ENCODE measurements at places on chromosomes 2 and 18. TPM values are rescaled to one million over a fixed set of nuclear protein-coding genes. Genes with fewer than 3 reads are reported as not detected.

GRCh38 chr18:55300936-55301531 lies 287.0 kb downstream of the TCF4 start:
- H3K4me3 ChIP-seq, result no peak overlapping the region
- H3K4me1 ChIP-seq, result no peaks in the 10 kb centered on the region
- no peaks in the 10 kb centered on the region for H3K27me3 ChIP-seq
- no peak for DNase-seq
- H3K27ac ChIP-seq, result no peak overlapping the region
- H3K36me3 ChIP-seq, result no peaks in the 10 kb centered on the region

- no peak overlapping the region for H3K27ac ChIP-seq
- no peak overlapping the region for H3K4me3 ChIP-seq
- no peaks in the 10 kb centered on the region for H3K4me1 ChIP-seq
- no peaks in the 10 kb centered on the region for H3K27me3 ChIP-seq
- no peaks in the 10 kb centered on the region for H3K36me3 ChIP-seq
Observed at GRCh38 chr2:141497272-141497671, 633.5 kb downstream of the LRP1B start.

DNA sequence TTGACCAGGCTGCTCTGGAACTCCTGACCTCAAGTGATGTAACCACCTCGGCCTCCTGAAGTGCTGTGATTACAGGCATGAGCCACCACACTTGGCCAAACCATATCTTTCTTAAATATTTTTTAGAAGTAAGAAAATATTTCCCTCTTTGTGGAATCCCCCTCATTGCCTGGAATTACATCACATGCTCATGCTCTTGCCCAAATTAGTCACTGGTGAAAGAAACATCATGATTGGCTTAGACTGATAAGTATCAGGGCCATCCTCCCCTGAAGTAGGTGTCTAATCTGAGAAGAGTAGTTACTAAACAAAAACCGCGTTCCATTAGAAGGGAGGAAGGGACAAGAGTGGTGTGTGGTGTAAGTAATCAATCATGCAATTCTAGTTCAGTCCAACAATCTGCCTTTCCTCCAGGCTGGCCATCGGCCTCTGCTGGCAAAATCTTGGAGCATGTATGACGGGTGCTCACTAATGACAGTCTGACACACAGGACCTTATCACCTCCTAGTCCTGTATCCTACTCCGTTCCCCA lies 52.3 kb upstream of the SCG2 start:
- H3K36me3 ChIP-seq, result no peaks in the 10 kb centered on the region
- no peak for DNase-seq
- no peak overlapping the region for H3K27ac ChIP-seq
- no peak overlapping the region for H3K4me3 ChIP-seq
- no peaks in the 10 kb centered on the region for H3K27me3 ChIP-seq
- H3K4me1 ChIP-seq, result no peaks in the 10 kb centered on the region

GRCh38 chr2:132788310-132788838 lies 118.4 kb upstream of the LYPD1 start:
- no peak for DNase-seq
- H3K4me3 ChIP-seq, result no peak overlapping the region
- peaks cover 1% of the 10 kb centered on the region for H3K36me3 ChIP-seq
- H3K27ac ChIP-seq, result no peak overlapping the region

ARHGAP15 gene
- 0.21 TPM for polyA plus RNA-seq

GRCh38 chr18:10291568-10291981 lies 162.9 kb upstream of the APCDD1 start:
- H3K27me3 ChIP-seq, result no peaks in the 10 kb centered on the region
- no peak for DNase-seq
- H3K4me3 ChIP-seq, result no peak overlapping the region
- H3K4me1 ChIP-seq, result peaks cover 5% of the 10 kb centered on the region
- no peak overlapping the region for H3K27ac ChIP-seq

GRCh38 chr2:191800874-191801273 lies 46.0 kb downstream of the CAVIN2 start:
- no peak for DNase-seq
- H3K27ac ChIP-seq, result no peak overlapping the region
- H3K36me3 ChIP-seq, result no peaks in the 10 kb centered on the region
- no peaks in the 10 kb centered on the region for H3K27me3 ChIP-seq
- H3K4me1 ChIP-seq, result no peaks in the 10 kb centered on the region
- H3K4me3 ChIP-seq, result no peak overlapping the region

DNA sequence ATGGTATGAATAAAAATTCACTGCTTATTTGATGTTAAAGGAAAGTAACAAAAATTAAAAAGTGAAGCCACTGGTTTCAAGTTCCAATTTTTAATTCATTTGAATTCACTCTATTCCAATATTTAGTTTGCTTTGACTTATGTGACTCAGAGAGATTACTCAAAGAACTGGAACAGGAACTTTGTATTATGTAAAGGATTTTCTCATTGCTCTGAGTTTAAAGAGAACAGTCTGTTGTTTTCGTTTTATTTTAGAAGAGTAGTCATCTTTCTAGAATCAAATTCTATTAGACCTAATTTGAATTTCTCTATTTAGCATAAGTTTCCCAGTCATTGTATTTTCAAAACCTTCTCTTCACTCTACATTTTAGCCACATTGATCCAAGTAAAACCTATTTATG lies 300.1 kb upstream of the SLC8A1 start:
- H3K4me1 ChIP-seq, result no peaks in the 10 kb centered on the region
- H3K27me3 ChIP-seq, result no peaks in the 10 kb centered on the region
- no peak for DNase-seq

- no peak overlapping the region for H3K4me3 ChIP-seq
- H3K36me3 ChIP-seq, result no peaks in the 10 kb centered on the region
- no peak overlapping the region for H3K27ac ChIP-seq
- no peaks in the 10 kb centered on the region for H3K4me1 ChIP-seq
- H3K27me3 ChIP-seq, result no peaks in the 10 kb centered on the region
Observed at GRCh38 chr18:50992351-50992762, 24.5 kb downstream of the ELAC1 start.

DNA sequence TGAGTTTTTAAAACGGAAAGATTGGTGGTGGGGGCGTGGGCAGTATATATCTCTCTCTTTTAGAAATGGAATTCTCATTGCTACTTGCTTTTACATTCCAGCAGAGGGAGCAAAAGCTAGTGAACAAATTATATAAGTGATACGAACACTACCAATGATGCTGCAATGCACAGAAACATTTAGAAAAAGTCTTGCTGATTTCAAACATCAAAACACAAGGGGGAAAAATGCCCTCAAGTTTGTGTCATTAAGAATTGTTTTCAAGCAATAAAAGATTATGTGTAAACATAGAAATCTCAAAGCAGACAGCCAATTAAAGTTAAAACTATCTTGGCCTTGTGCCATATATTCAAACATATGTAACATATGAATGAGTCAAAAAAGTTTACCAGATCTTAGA lies 296.3 kb upstream of the KCNJ3 start:
- no peak for DNase-seq
- no peaks in the 10 kb centered on the region for H3K36me3 ChIP-seq
- no peak overlapping the region for H3K27ac ChIP-seq
- H3K27me3 ChIP-seq, result no peaks in the 10 kb centered on the region
- no peaks in the 10 kb centered on the region for H3K4me1 ChIP-seq

DNA sequence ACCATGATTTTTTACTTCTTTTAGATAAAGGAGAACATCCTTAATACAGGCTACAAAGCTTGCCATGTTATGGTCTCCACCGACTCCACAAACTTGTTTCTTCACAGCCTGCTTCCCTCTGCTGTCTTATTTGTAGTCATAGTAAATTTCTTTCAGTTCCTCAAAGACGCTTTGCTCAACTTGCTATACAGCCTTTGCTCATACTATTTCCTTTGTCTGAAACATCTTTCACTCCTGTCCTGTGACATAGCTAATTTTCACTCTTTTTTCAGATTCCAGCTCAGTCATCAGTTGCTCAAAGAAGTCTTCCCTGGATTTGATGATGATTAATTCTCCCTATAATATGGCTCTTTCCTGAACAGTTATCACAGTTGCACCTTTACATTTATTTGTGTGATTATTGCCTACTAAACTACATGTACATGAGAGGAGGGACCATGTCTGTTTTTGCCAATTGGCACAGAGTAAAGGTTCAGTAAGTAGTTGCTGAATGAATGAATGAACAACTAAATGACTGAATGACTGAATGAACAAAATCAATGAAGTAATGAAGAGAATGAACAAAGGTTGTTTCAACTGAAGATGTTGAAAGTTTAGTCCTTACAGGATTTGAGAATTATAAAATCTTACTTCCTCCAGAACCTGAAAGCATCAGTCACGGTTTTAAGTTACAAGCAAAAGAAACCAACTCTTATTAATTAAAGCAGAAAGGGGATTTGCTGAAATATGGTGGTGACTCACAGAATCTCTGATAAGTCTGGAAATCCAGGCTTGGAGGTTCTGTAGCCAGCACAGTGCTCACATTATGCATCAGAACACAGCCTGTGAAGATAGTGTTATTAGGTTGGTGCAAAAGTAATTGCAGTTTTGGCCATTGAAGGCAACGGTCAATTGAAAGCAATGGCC lies 186.4 kb upstream of the FAM98A start:
- no peak for DNase-seq
- H3K27ac ChIP-seq, result no peak overlapping the region
- H3K36me3 ChIP-seq, result no peaks in the 10 kb centered on the region
- no peaks in the 10 kb centered on the region for H3K27me3 ChIP-seq

DNA sequence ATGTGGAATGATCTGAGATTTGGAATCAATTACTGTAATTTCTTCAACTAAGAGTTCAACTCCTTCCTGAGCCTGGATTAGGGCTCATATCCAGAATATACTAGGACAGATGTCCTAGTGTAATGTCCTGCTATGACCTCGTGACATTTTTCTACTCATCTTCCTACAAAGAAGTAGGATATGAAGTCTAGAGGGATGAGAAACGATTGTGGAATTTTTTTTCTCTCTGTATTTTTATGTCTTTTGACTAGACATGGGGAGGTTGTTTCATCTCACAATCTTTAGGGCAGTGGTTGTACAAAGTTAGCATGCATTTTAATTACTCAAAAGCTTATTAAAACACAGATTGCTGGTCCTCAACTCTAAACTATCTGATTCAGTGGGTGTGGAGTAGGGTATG lies 203.0 kb downstream of the PARD3B start:
- peaks cover 8% of the 10 kb centered on the region for H3K4me1 ChIP-seq
- H3K4me3 ChIP-seq, result no peak overlapping the region
- H3K27me3 ChIP-seq, result no peaks in the 10 kb centered on the region
- no peak for DNase-seq

DNAH7 gene
- polyA plus RNA-seq, result 0.28 TPM

RSAD2 gene
- 2.2 TPM for polyA plus RNA-seq

DNA sequence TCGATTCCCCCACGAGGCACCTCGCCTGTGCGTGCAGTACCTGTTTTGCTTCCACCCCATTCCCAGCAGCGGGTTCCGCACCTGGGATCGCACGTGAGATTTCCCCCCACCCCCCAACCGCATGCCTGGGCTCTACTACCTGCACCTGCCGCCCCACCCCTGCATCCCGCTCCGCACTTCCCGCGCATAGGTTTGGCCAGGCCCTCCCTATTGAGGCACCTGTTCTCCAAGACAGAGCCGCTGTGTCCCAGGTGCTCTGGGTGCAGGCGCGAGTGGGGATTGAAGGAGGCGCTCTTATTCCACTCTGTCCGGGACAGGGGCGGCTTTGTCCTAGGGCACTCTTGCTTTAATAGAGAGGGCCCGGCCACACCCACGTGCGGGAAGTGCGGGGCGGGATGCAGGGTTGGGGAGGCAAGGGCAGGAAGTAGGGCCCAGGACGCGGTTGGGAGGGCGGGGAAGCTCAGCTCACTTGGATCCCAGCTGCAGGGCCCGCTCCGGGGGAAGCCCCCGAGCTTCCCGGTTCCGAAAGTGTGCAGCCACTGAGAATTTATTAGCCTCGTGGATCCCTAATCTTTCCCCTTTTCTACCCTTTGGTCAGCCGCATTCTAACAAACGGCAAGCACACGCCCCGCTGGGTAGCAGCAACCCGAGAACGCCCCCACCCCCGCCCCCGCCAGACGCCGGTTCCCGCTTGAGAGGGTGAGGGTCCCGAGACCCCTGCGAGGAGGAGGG lies 670 bp upstream of the MOCOS start:
- H3K27me3 ChIP-seq, result no peaks in the 10 kb centered on the region
- H3K27ac ChIP-seq, result no peak overlapping the region
- peak overlapping the region; percentile 76 for H3K4me3 ChIP-seq
- no peaks in the 10 kb centered on the region for H3K36me3 ChIP-seq
- DNase-seq, result no peak

DNA sequence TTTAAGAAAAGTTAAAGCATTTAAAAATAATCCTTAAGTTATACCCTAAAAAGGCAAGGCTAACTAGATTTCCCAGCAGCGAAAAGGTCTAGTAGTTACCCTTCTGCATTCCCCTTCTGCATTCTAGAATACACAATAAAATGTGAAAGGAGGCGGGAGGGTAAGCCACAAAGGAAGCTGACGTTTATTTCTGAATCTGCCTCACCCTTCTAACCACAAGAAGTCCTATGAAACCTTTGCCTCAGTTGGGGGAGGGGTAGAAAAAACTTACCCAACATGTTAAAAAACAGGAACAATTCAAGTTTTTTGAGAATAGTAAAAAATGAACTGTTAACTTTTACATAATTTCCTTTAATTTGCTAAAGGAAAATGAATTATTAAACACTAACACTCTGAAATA lies 11.3 kb downstream of the STK17B start:
- H3K4me1 ChIP-seq, result peaks cover 11% of the 10 kb centered on the region
- peak overlapping the region; percentile 75 for H3K27ac ChIP-seq
- no peaks in the 10 kb centered on the region for H3K27me3 ChIP-seq
- DNase-seq, result peak; percentile 61

STEAP3 gene
- 19.9 TPM for polyA plus RNA-seq

LRRTM1 gene
- polyA plus RNA-seq, result not detected

MOB1A gene
- 92.4 TPM for polyA plus RNA-seq

DNA sequence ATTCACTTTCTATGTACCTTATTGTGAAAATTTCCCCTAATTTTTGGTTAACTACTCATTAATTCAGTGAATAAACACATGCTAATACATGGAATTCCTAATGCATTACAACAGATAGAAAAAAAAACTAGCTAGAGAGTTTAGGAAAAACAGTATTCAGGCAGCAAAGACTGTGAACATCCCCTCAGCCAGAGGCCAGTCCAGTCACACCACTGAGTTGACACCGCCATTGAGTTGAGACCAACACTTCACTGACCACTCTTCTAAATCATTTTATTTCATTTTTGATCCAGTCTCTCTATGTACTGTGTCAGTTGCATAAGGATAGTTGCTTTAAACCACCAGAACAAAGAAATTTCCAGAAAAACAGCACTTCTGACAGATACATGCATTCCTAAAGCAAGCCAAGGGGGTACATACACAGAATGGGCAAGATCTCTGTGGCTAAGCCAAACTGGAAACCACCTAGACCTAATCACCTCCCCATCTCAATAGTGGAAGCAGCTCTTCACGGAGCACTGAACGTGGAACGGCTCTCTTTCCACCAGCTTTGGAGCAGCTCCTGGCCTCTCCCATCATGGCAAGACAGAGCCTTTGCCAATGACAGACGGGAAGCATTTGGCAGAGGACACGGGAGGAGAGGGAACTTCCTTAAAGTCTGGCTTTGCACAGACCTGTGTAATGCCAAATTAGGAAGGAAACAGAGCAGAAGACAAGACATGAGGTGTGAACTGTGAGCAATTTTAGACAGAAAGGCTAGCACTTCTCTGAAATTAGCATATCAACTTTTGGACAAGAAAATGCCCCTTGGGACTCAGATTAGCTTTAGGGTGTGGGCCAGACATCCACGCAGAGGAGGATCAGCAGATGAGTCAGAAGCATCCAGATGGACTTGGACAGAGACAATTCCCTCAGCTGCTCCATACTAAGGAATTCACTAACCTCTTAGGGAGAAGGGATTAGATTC lies 36.4 kb downstream of the CACNB4 start:
- H3K36me3 ChIP-seq, result no peaks in the 10 kb centered on the region
- no peak for DNase-seq
- H3K4me1 ChIP-seq, result peaks cover 4% of the 10 kb centered on the region
- peaks cover 6% of the 10 kb centered on the region for H3K27me3 ChIP-seq

KCNK3 gene
- not detected for polyA plus RNA-seq

CDCA7 gene
- 30.1 TPM for polyA plus RNA-seq

Data from keratinocyte (primary cell).